ENCODE measurements at places on chromosomes 5 and 9.

DNA sequence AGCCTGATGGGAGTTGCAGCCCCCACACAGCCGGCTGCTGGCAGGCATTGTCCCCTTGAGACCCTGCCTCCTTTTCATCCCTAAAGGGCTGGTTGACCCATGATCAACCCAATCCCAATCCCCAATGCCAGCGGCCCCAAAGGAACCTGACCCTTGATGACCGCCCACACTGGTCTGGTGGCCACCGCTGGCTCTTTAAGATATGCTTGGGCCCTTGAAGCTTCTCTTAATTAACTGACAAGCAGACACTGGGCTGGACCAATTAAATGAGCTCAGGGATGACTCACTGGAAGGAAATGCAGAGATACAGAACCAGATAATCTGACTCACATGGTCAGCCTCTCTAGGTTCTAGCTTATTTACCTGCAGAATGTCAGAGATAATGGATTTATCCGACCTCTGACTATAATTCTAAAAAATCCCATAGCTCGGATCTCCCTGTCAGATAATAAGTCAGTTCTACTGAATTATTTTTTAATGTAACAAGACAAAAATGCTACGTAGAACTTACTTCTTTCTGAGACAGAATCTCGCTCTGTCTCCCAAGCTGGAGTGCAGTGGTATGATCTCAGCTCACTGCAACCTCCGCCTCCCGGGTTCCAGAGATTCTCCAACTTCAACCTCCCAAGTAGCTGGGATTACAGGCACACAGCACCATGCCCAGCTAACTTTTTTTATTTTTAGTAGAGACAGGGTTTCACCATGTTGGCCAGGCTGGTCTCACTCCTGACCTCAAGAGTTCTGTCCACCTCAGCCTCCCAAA is 11.1 kb upstream of the MLANA start:
- no peak for DNase-seq

DNA sequence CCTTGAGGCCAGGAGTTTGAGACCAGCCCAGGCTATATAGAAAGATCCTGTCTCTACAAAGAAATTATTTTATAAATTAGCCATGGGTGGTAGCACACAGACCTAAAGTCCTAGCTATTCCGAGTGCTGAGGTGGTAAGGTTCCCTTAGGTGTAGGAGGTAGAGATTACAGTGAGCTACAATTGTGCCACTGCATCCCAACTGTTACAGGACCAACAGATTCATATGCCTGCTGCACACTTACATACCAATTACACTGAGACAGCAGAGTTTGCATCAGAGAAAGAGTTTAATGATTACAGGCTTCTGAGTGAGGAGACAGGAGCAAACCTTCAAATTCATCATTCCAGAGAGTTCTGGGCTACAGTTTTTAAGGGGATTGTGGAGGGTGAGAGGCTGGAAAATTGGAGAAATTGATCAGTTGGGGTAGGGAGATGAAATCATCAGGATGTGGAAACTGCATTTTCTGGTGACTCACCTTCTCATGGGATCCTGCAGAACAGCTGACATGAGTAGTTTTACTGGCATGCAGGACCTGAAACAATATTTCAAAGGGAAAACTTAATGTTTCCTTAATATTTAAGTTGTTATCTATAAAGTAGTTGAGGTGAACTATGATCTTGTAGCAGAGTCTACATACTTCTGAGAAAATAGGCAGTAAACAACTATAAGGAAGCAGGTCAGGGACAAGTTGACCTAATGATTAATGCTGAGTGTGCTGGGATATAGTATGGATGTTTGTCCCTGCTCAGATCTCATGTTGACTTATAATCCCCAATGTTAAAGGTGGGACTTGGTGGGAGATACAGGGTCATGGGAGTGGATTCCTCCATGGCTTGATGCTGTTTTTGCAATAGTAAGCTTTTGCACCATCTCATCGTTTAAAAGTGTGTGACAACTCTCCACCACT is 54.7 kb downstream of the ANXA2R start:
- DNase-seq, result no peak

GRCh38 chr5:154086641-154087040 is 47.9 kb downstream of the MFAP3 start:
- DNase-seq, result no peak

DNA sequence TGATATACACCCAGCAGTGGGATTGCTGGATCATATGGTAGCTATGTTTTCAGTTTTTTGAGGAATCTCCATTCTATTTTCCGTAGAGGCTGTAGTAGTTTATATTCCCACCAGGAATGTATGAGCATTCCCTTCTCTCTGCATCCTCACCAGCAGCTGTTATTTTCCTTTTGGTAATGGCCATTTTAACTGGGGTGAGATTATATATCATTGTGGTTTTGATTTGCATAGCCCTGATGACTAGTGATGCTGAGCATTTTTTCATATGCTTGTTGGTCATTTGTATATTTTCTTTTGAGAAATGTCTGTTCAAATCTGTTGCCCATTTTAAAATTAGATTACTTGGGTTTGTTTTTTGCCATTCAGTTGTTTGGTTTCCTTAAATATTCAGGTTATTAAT is 11.2 kb upstream of the PPIC start:
- no peak for DNase-seq

DNA sequence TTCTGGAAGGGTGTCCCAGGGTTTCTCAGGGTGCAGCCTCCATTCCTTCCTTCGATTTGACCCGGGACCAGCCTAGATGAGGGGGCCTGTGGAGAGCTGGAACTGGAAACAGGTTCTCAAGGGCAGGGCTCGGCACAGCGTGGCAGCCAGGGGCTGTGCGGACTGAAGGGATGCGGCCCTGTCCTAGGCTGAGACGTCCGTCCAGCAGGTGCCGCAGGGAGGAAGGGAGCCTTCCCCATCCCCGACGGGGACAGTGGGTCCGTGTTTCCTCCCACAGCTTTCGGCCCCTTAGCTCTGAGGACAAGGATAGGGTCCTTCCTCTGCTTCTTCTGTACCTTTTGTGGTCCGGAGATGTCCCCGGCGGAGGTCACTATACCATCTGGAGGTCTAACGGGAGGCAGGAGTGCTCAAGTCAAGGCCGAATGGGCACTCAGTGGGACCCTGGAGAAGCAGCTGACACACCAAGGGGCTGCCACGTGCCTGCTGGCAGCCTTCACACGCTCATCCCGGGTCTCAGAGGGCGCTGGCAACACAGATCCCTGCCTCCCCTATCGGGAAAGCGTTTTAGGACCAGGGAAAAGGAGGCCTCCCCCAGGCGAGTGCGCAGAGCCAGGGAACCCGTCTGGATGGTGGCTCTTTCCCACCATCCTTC is 49.9 kb downstream of the USP20 start:
- no peak for DNase-seq

DNA sequence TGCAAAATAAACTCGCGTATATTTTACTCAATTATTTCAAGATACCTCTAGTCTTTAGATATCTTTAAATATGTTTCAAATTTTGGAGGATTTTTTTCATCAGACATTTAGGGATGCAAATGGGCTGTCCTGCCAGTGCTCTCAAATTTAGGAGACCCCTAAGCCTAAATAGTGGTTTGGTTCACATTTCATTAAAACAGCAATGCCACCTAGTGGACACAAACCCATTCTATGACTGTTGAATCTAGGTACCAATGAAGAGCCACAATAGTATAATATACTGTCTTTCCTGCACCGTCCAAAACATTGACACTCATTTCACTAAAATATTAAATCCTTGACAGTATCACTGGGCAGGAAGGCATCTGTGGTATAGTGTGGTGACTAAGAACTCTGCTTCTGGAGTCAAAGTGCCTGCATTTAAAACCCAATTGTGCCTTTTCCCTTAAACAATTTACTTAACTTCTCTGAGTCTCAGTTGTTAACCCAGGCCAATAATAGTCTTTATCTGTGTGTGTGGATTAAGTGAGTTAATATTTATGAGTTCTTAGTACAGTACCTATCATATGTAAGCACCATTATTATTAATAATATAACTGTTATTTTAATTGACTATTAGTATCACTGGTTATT is 148.0 kb downstream of the RORB start:
- DNase-seq, result no peak

Data from activated T-helper 9 cell treated with anti-CD3 and anti-CD28 coated beads, Interleukin-2, amount 50 U/mL, for 16 hours (primary cell).